Cardiac fibroblast (primary cell): ENCODE measurements at places on chromosomes 3 and 15.

GRCh38 chr3:196323691-196324090, 5.7 kb upstream of the DYNLT2B start:
- DNase-seq: peak; percentile 35

GRCh38 chr3:2130726-2131125, 32.1 kb downstream of the CNTN4 start:
- DNase-seq: no peak

- DNase-seq: peak; percentile 75
Observed at GRCh38 chr3:142087676-142088075, 61.7 kb downstream of the TFDP2 start.

- peak; percentile 64 for DNase-seq
Observed at GRCh38 chr3:14124223-14124614, 451 bp downstream of the CHCHD4 start.

DNA sequence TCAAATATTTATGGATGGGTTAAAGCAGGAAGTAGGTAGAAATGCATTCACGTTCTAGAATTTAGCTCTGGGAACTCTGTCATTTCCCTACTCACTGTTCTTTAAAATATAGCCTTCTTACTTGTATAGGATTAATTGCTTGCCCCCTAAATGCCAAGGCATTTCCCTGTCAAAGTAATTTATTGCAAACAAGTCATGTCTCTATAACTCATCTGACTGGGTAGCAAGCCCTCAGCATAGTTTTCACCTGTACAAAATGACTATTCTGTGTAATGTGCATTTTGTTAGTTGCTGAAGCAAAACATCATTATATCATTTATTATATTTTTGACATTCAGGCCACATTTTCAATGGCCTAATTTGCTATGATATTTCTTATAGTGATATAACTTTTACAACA, 1308.2 kb upstream of the EPHA6 start:
- DNase-seq: no peak

- peak; percentile 9 for DNase-seq
Observed at GRCh38 chr15:81026836-81027599, 26.3 kb downstream of the TLNRD1 start.

DNA sequence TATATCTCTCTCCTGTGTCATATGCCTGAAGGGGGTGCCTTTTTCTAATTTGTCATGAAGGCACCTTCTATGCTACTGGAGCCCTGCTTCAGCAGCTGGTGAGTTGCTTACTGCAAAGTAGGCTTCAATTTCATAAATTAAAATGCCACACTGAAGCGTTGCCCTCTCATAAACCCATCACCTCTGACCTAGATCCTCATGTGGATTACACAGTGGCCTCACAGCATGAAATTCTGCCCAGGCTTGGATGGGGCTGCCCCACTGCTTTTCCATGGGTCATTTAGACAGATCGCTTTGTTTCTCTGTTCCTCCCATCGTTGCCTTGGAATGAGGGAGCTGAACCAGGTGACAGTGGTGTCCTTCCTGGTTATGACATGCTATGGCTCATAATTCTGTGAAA, 131.2 kb downstream of the RPL22L1 start:
- DNase-seq: no peak

DNA sequence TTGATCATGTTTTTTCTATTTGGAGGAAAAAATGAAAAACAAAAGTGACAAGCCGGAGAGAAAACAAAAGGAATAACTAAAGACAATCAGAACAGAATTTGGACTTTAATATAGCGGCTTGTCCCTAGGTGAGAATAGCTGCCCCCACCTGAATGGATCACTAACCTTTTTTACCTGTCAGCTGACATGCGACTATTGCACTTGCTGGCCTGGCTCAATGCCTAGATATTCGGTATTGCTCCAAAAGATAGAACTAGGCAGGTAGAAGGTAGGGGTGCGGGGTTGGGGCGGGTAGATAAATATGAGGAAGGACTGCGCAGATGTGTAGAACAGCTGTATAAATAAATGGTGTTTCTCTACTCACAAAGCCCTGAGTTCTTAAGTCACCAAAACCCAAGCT, 650 bp upstream of the MORC1 start:
- DNase-seq: no peak

GRCh38 chr3:153599685-153600084, 437.7 kb downstream of the RAP2B start:
- DNase-seq: peak; percentile 87

GRCh38 chr3:182244222-182244971, 532.7 kb downstream of the SOX2 start:
- DNase-seq: no peak

- no peak for DNase-seq
Observed at GRCh38 chr3:140436421-140436820, 241.4 kb upstream of the TRIM42 start.

DNA sequence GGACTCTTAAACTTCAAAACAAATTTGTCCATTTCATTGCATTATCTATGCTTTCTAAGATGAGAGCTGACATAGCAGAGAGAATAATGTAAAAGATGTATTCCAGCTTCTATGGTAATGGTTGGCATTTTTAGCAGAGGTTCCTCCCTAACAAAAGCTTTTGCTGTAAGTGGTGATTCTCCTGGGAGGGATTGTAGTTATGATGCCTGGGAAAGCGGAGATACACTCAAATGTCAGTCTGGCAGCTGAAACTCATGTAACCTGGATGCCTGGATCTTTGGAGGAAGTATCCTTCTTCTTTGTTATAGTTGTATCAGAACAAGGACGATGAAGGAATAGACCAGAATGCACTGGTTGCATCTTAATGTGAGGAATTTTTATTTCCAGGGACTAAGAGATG, 7.5 kb downstream of the CHL1 start:
- no peak for DNase-seq

DNA sequence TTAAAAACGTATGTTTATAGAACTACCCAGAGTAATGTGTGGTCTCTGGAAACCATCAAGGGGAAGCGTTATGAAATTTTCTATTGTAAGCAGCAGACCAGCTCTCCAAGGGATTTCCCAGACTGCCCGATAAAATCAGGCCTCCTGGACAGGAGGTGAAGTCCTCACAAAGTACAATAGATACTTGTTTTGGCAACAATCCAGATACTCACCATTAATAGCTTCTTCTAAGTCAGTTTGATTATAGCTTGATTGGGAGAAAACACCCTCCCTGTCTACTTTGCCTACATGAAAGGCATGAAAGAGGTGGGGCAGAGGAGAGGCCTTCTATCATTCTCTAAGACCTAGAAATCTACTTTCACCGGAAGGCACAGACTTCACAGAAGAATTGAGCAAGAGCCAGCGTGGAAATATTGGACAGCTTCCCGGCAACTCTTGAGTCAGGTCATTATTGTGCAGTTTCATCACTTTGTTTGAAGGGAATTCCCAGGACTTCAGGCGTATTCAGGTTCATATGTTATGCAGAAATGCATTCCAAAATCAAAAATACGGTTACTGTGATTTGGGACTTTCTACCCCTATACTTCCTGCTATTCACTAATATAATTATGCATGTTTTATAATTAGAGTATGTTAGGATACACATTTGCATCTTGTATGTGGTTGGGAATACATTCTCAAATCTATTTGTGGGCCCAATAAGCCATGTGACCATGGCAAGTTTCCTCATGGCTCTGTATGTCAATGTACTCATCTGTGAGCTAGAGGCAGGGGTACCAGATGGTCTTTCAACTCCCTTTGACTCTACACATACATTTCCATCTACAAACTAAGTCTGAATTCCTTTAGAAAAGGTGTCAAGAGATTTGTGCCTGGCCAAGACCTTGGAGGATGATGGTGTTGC, 103.5 kb downstream of the CD47 start:
- DNase-seq: peak; percentile 99

- no peak for DNase-seq
Observed at GRCh38 chr3:12893852-12894251, 52.5 kb upstream of the RPL32 start.

DNA sequence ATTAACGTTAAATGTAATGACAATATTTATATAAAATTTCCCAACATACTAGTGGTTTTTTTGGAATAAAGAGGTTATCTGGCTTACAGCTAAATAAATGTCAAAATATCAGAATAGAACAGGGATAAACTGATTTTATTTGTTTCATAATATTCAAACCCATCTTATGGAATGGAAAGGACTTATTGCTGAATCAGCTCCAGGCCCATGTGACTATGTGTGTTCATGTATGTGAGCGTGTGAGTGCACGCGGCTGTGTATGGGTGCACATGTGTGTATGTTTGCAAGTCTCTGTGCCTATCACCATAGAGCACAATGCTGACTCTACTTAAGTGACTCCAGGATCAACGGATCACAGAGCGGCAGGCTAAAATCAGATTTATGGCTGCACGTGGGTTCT, 392.3 kb upstream of the GRM7 start:
- DNase-seq: no peak

- peak; percentile 86 for DNase-seq
Observed at GRCh38 chr15:90610190-90610589, 80.5 kb downstream of the CRTC3 start.

- no peak for DNase-seq
Observed at GRCh38 chr15:73802431-73803041, 49.4 kb upstream of the INSYN1 start.

DNA sequence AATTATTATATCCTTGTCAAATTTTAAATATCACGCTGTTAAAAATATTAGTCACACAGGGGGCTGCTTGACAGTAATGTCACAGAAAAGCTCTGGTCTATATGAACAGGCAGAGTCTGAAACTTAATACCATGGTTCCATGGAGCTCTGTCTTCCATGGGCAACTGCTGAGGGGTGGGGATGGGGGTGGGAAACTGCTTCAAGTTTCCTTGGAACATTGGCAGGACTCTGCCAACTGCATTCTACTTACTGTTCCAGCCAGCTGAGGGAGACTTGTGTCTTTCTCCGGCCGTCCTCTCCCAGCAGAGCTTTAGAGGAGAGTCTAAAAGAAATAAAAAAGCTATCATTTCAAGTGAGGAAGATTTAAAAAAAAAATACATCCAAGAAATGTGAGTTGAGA, 348.7 kb downstream of the ZIC1 start:
- DNase-seq: no peak

DNA sequence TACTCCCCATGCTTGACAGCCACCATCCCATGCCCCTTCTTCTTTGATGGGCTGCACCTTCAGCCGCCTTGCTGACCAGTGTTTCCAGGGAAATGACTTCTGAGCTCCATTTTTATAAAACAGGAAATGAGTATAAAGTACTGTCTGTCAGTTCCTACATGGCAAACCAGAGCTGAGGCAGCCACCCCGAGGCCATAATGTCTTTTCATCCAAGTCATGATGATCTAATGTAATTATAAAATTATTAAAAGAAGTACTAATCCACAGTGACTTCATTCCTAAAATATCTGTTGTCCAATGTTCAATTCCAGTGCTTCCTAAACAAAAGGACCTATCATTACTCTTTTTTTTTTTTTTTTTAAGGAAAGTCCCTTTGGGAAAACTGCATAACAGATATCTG, 75.2 kb upstream of the HERC1 start:
- DNase-seq: peak; percentile 21

GRCh38 chr3:155019575-155019974, 60.5 kb upstream of the MME start:
- peak; percentile 32 for DNase-seq

DNA sequence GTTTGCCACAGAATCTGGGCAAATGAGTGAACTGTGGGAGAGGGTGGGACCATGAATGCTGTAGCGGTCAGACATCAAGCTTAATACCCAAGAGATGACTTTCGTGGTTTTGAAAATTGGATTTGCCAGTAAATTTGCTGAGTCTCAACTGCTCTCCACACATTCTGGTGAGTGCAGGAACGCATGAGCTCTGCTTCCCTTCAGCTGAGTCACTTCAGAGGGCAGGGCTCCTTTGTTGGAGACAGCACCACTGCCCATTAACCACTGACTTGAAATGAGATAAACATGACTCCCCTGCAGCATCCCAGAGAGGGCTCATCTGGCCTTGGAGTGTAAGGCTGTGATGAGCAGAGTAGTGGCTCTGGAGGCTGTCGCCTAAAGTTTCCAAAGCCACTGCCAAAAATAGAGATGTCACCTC, 22.6 kb downstream of the RARRES1 start:
- peak; percentile 96 for DNase-seq

- no peak for DNase-seq
Observed at GRCh38 chr15:100863075-100863795, 16.4 kb upstream of the ALDH1A3 start.

- peak; percentile 87 for DNase-seq
Observed at GRCh38 chr3:141454906-141455602, 31.8 kb upstream of the RASA2 start.

- peak; percentile 83 for DNase-seq
Observed at GRCh38 chr15:72231833-72232478, 966 bp upstream of the PKM start.

- peak; percentile 98 for DNase-seq
Observed at GRCh38 chr3:171876680-171877147, 33.6 kb downstream of the TMEM212 start.

DNA sequence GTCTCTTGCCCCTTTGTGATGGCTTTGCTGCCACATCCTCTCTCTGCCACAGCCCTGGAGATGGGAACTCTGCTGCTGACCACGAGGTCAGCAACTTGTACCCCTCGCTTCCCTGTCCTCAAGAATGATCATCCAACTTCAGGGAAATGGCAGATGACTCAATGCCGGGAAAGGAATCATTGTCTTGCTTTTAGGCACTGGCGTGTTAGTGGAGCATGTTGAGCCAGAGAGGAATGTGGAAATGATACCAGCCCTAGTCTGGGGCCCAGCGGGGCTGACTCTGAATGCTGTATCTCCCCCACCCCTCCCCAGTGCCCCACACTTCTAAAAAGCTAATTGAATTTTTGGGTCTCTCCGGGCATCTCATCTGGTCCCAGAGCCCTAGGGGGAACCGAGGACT, 184.9 kb upstream of the BHLHE40 start:
- DNase-seq: no peak

GRCh38 chr3:11956781-11957180, 47.4 kb upstream of the SYN2 start:
- DNase-seq: no peak

DNA sequence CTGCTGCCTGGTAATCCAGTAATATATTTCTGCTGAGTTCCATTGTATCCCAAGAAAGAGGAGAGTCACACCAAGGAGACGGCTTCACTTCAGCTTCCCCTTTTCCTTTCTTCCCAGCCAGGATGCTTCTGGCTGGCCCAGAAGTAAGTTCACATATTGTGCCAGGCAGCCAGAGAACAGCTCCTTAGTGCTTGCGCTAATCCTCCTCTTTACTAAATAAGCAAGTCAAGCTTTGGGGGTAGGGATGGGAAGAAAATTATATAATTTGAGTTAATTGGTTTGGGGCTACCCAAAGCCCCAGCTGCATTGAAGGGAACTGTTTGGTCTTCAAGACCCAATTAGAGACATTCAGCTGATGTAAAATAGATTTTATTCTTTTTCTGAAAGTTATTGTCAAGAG, 218.8 kb upstream of the HES1 start:
- DNase-seq: no peak

DNA sequence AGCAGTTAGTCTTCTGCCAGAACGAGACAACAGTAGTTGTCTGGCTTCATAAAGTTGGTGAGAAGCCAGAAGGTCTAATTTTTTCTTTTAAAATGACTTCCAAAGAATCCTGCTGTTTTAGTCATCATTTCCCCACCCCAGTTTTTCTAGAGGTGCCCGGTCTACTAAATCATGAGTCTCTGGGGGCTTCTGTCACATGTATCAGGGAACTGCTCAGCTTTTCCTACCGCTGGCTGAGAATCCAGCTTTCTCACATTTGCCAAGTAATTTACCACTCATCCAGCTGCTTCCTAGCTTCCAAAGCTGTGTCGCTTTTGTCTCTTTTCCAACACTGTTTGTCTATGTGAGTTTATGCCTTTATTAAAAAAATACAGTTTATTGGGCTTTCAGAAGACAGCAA, 183.3 kb downstream of the NSUN3 start:
- peak; percentile 59 for DNase-seq
